Renal cortical epithelial cell (primary cell): ENCODE measurements at places on chromosomes 3 and 15. TPM values are rescaled to one million over a fixed set of nuclear protein-coding genes. Genes with fewer than 3 reads are reported as not detected.

GRCh38 chr15:35307026-35307425 lies 221.9 kb upstream of the NANOGP8 start:
- DNase-seq = no peak

SEMA6D gene
- 1.2 and 7.1 TPM in 2 replicates for total RNA-seq

CCDC54 gene
- total RNA-seq = 0.10 TPM in 1 of 2 replicates, not detected in the other

GRCh38 chr15:57570994-57571393 lies 20.7 kb upstream of the MYZAP start:
- peak; percentile 80 for DNase-seq

REC114 gene
- not detected in 2 replicates for total RNA-seq

GRCh38 chr3:186519021-186519658 lies 25.0 kb downstream of the CRYGS start:
- no peak for DNase-seq

- DNase-seq = no peak
Measured at GRCh38 chr15:19988094-19988660, 553.4 kb downstream of the GOLGA6L6 start.

DNA sequence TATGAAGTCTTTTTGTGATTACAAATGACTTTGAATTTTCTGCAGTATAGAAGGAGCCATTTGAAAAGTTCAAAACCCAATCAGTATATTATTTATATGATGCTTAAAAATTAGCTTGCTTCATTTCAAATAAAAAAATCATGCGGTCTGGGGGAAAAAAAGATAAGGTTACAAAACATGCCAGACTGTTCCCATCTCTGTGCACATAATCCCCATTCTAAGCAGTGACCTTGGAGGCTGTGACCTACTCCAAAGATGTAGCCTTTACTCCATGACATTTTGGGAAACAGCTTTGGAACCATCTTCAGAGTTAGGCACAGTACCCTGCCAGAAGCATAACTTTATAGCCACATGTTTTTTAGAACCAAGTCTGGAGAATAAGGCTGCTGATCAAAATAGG lies 447.7 kb upstream of the WNT5A start:
- DNase-seq = no peak

GRCh38 chr15:88970232-88970631 lies 57.1 kb upstream of the MFGE8 start:
- DNase-seq = no peak

LRRIQ4 gene
- total RNA-seq = 0.17 TPM in 1 of 2 replicates, not detected in the other

WDR6 gene
- 69.8 and 134 TPM in 2 replicates for total RNA-seq

DNA sequence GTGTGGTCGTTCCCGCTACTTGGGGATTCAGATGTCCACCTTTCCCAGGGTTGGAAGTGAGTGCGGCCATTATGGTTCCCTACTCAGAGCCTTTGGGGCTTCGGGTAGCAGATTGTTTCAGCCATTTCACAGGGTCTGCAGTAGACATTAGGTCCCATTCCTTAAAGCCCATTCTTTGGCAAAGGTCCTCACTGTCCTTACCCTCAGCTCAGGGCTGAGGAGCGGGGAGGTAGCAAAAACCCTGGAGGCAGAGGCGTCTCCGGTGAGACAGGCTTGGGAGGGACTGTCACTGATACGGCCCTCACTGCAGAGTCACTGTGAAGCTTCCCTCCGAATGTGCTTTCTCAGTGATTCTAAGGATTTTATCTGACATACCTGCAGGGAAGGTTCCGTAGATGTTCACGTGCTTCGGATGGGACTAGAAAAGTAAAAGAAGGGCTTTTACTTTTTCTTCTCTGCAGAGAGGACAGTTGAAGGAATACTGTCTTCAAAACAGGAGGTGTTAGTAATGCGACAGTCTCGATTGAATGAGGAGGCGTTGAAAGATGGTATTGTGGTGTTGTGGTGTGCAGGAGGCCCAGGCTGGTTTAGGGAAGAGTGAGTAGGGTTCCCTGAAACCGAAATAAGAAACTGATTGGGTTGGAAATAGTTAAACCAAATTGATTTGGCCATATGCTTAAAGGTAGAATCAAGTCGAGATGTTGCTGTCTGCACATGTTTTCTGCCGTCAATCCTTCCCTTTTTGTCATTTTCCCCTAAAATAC lies 630 bp downstream of the ATP6V1A start:
- peak; percentile 33 for DNase-seq

GRCh38 chr15:77070180-77070494 lies 772 bp downstream of the TSPAN3 start:
- DNase-seq = no peak

GRCh38 chr3:29937185-29937584 lies 656.3 kb downstream of the RBMS3 start:
- DNase-seq = peak; percentile 25

DNA sequence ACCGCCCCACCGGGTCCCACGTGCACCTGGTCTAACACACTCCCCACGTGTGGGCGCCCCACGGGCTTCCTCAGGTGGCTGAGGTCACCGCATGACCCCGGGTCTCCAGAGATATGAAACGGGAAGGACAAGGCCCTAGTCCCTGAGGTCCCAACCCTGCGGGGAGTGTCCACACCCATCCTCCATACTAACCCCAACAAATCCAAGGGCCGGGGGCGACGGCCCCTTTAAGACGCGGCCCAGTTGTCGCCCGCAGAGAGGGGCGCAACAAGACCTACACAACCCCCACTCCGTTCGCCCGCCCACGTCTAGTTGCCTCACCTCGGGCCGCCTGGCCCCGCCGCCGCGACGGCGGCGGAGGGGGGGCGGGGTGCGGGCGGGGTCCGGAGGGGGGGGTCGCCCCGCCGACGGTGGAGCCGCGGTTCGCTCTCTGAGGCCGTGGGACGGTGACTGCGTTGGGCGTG lies 396 bp downstream of the INO80 start:
- peak; percentile 23 for DNase-seq

DNA sequence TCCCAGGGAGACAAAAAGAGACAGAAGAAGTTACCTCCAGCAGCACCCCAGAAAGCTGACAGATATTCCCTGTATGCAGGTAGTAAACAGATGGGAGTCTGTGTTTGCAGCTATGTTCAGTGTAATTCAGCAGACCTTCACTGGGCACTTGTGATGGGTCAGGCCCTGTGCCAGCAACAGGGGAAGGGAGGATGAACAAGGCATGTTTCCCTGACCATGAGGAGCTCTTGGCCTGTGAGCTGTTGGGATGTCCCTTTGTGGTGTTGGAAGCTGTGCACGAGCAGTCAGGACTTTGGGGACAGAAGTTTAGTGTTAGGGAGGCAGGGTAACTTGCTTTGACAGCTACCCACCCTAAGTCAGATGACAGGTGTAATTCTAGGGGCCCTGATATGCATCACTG lies 106.0 kb upstream of the TRIM42 start:
- DNase-seq = no peak

IVD gene
- 37.5 and 68.8 TPM in 2 replicates for total RNA-seq

DNA sequence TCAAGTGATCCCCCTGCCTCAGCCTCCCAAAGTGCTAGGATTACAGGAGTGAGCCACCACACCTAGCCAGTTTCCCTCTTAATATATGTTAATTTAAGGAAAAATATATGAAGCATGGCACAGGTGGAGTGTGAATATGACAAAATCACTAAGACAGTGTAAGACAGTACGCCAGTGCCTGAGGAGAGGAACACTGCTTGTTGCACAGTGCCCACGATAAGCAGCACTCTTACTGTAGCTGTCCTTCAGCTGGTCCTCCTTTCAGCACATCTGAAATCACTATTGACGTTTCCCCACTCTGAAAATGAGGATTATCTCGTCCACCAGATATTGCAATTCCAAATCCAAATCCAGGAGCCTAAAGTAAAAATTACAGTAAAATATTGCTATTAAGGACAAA lies 49.3 kb downstream of the TJP1 start:
- DNase-seq = no peak

PRSS50 gene
- total RNA-seq = 0.17 TPM in 1 of 2 replicates, not detected in the other

DNA sequence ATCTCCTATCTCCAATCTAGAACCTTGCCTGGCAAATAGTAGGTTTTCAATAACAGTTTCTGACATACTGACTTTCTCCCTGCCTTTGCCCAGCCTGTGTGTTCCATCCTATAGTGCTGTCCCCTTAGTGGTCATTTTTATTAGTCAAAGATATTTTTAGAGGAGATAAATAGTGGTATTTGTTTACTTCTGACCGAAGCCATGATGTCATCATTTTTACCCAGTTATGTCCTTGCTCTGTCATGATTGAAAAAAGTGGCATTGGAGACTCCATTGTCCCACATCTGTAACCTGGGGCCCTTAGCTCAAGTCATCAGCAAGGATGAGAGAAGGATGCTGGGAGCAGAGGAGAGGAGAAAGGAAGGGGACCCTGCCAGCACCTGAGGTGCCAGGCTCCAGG lies 80.6 kb upstream of the ATP2B2 start:
- DNase-seq = no peak

SOX14 gene
- not detected in 2 replicates for total RNA-seq

DNA sequence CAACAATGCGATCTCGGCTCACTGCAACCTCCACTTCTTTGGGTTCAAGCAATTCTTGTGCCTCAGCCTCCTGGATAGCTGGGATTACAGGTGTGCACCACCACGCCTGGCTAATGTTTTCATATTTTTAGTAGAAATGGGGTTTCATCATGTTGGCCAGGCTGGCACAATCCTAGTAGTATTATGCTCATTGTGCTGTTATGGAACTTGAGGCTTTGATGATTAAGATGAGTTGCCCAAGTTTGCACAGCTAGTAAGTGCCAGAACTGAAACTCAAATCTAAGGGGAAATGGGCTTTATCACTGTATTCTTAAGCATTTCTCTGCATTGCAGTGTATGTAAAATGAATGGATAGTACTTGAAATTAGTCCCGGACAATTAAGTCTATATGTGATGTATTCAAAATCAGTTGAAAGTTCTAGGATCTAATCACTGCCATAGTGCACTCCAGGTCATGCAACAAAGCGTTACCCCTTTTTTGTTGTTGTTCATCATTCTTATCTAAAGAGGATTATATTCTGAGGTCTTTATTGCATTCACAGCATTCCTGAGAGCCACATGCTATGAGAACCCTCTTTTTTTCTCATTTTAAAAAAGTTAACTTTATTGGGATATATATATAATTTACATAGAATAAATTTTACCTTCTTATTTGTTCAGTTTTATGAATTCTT lies 378.7 kb upstream of the CNTN6 start:
- DNase-seq = no peak

GRCh38 chr3:170002231-170002630 lies 35.6 kb upstream of the GPR160 start:
- no peak for DNase-seq

DNA sequence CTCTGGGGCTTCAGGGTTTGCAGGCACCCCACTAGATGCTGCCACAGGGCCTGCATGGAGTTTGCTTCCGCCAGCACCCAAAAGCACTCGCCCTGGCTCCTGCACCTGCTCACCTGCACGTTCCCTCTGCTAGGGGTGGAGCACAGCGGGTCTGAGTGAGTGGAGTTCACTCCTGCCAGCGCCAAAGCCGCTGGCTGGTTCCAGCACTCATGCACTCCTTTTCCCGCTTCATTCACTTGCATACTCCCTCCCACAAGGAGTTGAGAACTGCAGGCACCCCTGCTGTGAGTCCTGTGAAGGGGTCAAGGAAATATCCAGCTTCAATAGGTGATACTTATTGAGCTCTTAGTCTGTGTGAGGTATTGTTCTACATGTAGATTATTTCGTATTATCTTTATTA lies 537.5 kb downstream of the NR2F2 start:
- DNase-seq = no peak

DNA sequence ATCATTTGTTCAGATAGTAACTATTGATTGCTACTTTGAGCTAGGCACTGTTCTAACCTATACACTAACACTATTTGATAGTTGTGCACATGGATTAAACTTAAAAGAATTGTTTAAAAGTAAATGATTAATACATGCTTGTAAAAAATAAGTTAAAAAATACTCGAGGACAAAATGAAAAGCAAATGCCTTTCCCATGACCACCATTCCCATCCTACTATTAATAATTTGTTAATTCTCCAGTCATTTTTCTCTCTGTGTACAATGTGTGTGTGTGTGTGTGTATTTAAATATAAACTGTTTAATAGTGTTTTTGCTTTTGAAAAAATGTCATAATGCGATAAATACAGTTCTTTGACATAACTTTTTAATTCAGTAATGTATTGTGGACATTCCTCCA lies 78.7 kb upstream of the KCNMB2 start:
- peak; percentile 52 for DNase-seq

COL6A5 gene
- under 0.01 TPM in 1 of 2 replicates, not detected in the other for total RNA-seq

ULK4 gene
- total RNA-seq = 16.8 and 20.5 TPM in 2 replicates

DNA sequence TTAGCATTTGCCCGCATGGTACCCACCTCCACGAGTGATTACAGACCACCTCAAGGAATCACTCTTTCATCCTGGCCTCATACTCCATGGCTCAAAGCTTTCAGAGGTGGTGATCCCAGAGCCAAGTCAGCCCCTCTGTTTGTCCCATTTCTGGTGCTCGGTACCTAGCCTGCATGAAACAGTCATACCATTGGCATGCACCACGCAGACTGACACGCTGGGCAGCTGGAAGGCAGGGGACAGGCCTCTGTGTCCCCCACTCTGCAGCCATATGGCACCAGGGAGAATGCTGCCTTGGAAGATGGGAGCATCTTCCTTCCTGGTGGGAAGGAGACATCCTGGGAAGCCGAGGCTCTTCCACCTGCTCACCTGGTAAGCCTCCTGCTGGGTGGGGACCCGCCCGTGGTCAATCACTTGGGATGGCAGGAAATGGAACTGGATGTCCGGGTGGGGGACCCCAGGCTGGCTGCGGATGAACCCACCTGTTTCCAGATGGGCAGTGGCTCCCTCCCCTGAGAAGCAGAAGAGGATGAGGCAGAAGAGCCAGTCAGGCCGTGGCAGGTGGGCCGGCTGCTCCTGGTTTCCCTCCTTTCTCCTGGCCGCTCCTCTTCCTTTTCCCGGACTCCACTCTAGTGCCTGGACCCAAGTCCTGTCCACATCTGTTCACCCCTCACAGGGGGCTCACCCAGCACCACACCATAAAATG lies 26.9 kb downstream of the CHDH start:
- no peak for DNase-seq

- DNase-seq = no peak
Measured at GRCh38 chr15:48415036-48415886, 84.0 kb downstream of the DUT start.

- no peak for DNase-seq
Measured at GRCh38 chr15:72423256-72423655, 25.2 kb downstream of the TMEM202 start.

DNA sequence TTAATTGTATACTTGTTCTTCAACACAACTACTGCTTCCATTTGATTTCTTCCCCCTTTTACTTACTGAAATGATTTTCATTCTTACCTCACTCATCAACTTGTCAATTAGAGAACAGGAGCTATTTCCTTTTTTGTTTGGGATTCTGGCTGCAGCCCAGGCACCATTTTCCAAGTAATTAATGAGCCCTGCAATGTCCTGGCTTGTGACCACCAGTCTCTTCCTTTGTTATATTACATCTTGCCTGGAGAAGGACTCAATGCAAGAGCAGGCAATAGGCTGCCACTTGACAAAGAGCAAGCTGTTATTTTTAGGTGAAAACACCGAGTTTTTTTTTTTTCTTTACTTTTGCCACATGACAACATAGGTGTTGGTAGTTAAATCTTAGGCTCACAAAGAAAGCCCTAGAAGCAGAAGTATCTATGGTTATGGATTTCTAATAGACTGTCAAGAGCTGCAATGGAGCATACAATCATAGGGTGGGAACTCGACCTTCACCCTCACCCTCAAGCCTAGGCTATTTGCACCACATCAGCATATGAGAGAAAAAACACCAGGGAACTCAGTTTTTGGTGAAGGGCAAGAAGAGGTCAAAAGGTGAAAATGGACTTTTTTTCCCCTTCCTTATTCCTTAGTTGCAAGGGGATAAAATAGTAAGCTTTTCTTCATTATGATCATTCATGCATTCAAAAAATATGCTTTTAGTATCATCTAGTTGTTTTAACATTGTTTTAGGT lies 114.9 kb downstream of the TNIK start:
- no peak for DNase-seq
